ENCODE measurements at places on chromosomes 5 and 9.

DNA sequence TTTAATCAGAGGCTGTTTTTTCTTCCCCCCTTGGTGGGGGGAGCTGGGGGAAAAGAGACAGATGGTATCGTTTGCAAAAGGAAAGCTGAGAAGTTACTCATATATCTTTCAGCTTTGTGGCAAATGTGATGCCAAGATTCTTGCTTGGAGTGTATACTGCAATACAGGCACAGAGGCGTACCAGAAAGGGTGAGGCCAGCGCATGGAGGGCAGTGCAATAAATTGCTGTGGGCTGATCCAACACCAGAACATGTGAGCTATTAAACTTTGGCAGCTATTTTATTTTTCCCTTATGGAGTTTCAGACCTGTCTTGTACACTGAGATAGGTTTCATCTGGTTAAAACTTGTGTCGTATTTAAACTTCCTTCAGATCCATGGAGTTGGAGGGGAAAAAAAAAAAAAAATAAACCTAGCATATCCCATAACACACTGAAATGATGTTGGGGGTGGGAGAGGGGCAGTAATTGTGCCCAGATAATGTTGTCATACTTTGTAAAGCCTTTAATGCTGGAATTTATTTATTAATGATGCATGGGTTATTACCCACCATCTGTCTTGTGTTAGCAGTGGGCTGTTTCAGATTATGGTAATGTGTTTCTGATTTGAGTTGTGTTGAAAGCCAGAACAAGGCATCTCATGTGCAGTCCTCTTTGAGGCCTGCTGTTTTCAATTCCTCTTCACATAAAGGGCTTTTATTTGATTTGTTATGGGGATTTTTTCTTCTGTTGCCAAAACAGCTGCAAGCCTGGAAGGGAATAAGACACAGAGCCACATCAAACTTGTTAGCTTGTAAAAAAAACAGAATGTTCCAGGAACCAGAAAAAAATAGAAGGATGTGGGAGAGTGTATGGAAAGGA, 891.3 kb downstream of the TLE1 start:
- peak; percentile 6 for DNase-seq

GRCh38 chr9:14031810-14032209, 282.1 kb downstream of the NFIB start:
- DNase-seq: no peak

GRCh38 chr5:87141544-87141943, 126.1 kb upstream of the RASA1 start:
- DNase-seq: no peak

DNA sequence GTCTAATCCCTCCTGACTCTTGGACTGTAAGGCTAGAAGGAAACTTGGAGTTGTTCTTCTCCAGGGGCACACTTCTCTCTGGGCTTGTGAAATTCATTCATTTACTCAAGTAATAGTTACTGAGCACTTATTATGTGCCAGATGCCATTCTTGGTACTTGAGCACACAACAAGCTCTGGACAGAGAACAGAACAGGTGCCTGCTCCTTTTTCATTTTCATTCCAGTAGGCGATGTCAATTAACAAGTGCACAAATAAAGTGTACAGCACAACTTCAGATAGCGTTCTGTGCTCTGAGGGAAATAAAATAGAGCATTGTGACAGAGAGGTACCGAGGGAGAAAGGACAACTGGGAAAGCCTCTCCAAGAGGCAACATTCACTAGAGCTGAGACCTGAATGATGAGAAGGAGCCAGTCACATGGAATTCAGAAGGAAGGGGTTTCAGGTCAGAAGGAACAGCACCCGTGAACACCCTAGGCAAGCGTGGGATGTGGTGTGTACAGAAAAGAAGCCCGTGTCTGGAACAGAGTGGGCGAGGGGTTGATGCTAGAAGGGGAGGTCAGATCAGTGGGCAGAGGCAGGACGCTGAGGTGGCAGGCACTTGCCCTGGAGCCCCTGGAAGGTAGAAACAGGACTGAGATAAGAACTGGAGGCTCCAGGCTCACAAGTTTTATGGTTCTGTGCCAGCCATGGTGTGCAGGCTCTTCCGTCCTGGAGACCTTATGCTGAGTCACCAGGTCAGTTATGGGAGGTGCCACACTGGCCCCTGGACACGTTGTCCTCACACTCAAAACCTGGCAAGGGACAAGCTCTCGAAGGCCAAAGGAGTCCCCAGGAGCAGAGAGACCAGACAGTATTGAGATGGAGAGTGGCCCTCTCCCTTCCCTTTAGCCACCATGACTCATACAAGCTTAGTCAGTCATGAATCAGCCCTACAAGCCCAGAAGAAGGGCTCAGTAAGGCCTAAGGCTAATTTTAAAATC, 7.2 kb upstream of the ABLIM3 start:
- DNase-seq: no peak

DNA sequence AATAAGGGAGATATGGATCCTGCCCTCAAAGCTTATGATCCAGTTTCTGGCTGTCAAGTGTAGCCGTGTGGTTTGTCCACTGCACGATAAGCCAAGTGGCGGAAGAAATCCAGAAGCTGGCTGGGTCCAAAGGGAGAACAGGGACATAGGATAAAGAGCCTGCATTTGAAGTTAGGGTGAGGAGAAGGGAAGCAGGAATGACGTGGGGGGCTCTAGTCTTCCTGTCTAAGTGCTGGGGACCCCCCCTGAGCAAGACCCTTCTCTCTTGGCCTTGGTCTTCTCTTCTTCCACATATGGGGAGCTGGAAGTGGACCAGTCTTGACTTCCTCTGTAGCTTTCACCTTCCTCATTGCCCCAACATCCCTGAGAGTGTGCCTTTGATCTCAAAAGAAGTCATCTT, 186.6 kb downstream of the FSTL4 start:
- DNase-seq: no peak

DNA sequence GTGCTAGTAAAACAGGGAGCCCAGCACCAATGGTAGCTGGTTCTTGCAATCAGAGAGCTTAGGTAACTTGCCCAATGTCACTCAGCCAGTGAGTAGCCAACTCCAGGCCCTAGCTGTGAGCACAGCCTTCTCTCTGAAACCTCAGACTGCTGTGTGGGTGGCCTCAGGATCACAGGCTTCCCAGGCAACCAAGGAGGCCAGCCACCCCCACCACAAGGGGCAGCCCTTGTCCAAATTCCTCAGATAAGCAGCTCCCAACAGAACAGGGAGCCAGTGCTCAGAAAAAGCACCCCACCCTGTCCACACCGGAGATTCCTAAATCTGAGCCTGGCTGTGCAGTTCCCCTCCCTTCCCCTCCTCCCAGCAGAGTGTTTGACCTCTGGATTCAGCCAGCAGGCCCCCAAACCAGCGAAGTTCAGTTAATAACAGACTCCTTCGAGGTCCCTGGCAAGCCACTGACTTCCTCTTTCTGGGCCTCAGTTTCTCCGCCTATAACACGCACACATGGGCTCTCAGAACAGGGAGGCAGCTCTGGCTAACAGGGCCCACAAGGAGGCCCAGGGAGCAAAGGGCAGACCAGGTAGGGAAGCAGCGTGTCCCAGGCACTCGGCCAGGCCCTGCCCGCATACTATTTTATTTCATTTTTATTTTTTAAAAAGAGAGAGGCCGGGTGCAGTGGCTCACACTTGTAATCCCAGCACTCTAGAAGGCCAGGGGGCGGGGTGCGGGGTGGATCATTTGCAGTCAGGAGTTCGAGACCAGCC, 2.7 kb downstream of the EEIG1 start:
- no peak for DNase-seq

DNA sequence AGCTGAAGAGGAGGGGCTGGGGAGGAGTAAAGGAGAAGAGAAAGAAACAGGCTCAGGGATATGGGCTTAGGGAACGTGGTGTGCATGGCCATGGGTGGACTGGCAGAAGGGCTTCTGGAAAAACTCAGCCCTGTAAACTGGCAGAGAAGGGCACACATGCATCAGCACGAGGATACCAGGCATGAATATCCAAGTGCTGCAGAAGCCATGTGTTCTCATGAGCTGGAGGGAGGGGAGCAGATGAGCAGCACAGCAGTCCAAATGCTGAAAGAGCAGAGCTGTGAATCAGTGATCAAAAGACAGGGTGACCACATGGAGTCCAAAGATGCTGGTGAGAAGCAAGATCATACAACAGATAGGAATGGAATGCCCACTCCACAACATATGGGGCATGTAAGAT, 72.3 kb downstream of the SEMA5A start:
- DNase-seq: no peak

DNA sequence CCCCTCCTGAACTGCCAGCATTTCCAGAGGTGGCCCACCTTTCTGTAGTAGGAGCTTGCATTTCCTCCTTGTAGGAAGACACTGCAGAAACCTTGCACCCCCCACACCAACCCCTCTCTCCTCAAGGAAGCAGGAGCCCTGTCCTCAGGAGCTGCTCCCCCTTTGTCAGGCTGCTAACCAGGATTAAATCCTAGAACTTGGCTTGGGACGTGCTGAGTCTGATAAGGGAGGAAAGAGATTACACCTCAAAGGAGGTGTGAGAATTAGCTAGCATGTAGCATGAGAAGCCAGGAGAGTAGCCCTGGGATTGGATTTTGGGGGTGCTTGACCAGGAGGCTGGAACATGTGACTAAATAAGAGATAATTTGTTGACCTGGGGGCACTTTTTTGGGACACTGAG, 119.8 kb upstream of the ALDH1B1 start:
- no peak for DNase-seq

GRCh38 chr5:42422656-42423280, 471 bp upstream of the GHR start:
- DNase-seq: no peak

- no peak for DNase-seq
Measured at GRCh38 chr5:1543398-1544293, 19.9 kb upstream of the LPCAT1 start.

GRCh38 chr9:36091026-36091953, 45.2 kb upstream of the GLIPR2 start:
- DNase-seq: no peak

DNA sequence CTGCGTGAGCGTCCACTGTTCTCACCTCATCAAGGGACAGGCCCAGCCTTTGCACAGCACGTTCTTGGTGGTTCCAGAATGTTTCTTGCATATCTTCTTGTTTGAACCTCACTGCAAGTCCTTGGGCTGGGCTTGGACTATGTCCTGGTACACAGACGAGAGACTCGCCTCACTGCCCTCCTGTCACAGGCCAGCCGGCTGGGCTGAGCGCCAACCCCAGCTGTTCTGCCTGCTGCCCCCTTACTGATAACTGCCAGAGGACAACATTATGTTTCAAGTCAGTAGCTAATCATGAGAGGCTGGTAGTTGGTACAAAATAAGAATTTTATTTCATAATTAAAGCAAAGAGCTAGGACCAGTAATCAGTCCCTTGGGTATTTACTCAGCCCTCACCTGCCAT, 52.8 kb upstream of the LRRTM2 start:
- DNase-seq: peak; percentile 87

DNA sequence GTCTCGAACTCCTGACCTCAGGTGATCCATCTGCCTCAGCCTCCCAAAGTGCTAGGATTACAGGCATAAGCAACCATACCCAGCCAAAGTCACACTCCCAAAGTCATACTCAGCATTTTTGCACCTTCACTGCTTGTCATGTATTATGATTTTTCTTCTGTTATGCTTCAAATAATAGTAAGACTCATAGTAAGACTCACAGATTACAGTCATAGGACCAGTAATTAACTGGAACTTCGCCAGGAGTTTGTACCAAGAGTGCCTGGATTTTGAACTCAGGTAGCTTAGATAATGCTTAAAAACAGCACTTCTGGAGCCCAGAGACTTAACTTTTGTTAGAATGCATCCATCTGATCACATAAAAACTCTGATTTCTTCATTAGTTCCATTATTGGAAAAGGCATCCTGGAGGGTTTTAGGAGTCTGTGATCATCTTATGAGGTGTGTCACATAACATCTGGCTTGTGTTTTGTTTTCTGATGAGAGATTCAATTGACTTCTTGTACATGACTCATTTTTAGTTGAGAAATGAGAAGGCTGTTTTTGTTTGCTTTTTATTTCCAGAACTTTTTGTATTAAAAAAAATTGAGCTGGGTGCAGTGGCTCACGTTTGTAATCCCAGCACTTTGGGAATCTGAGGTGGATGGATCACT, 131.5 kb downstream of the ADAMTS19 start:
- DNase-seq: no peak

- DNase-seq: no peak
Measured at GRCh38 chr9:69757996-69758675, 1.7 kb downstream of the PTAR1 start.

DNA sequence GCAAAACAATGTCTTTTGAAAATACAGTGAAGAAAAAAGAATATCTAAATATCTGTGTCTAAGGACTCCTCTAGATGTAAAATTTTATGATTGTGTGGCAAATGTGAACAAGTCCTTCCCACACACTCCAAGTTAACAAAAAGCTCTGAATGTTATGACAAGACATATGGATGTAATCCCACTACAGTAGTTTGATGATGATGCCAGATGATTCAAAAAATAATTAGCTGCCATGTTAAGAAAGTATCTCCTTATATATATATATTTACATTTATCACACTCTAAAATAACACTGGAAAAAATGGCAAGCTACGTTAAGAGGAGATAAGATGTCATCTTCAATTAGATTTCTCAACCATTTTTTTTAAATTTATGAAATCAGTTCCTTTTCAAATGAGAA, 178.5 kb downstream of the NFIB start:
- no peak for DNase-seq

DNA sequence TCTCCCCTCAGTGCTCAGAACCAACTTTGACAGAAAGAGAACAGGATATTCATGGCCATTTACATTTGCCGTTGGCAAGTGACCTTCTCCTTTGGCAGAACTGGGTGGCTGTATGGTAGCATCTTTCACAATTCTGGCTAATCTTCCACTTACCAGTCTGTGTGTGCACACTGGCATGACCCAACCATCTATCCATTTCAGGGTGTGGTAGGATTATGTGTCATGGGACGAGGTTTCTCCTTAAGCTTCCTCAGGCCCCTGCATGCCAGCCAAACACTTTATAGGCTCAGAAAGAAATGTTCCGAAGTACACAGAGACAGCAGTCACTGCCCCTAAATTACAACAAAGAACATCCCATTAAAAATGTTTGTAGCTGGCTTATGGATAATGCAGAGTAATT, 497.1 kb downstream of the NFIB start:
- DNase-seq: no peak

DNA sequence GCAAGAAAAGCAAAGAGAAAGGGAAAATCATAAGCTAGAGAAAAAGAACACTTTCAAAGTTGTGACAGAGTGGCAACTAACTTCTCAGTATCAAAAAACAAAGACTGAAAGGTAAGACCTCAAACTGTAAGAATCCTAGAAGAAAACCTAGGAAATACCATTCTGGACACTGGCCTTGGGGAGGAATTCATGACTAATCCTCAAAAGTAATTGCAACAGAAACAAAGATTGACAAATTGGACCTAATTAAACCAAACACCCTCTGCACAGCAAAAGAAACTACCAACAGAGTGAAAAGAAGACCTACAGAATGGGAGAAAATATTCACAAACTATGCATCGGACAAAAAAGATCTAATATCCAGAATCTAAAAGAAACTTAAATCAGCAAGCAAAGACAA, 79.1 kb downstream of the FEM1C start:
- DNase-seq: no peak

DNA sequence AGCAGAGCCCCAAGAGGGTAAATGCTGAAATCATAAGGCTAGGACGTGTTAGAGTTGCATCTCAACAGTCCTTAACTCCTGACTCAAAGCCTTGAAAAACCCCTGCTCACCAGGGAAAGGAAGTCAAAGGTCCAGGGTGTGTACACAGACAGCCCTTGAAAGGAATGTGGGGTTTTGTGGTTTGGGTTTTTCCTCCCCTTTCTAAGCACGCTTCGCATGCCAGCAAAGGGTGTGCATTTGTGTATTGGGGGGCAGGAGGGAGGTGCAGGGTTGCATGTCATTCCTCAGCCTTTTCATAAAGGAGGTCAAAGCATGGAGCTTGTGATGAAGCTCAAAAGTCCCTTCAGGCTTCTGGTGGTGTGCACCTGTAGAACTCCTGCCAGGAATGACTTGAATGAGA, 17.3 kb upstream of the XPA start:
- no peak for DNase-seq

All from anterior cingulate cortex (tissue), 58 donors.